ENCODE measurements at places on chromosomes 16 and 17. TPM values are rescaled to one million over a fixed set of nuclear protein-coding genes. Genes with fewer than 3 reads are reported as not detected.

USH1G gene
- polyA plus RNA-seq = 0.78 TPM

DNA sequence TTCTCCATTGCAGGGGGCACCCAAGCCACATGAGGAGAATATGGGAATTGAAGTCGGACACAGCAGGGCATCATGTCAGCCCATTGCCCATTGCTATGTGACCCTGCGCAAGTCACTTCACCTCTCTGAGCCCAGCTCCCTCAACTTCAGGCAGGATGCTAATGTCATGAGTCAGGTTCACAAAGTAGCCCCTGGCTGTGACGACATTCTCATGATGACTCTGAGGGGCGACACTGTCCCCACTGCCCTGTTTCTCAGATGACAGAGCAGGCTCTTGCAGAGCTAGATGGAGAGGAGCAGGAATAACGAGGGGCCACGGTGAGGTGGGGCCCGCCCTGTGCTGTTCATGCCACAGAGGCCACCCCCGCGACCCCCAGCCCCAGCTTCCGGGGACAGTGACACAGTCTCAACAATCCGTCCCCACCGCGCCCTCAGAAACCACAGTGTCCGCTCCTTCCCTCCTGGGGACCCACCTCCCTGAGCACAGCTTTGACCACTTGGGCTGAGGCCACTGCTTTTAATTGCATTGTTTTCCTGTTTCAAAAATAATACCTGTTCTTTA, 13.2 kb upstream of the ZNF469 start:
- no peak for DNase-seq

DNA sequence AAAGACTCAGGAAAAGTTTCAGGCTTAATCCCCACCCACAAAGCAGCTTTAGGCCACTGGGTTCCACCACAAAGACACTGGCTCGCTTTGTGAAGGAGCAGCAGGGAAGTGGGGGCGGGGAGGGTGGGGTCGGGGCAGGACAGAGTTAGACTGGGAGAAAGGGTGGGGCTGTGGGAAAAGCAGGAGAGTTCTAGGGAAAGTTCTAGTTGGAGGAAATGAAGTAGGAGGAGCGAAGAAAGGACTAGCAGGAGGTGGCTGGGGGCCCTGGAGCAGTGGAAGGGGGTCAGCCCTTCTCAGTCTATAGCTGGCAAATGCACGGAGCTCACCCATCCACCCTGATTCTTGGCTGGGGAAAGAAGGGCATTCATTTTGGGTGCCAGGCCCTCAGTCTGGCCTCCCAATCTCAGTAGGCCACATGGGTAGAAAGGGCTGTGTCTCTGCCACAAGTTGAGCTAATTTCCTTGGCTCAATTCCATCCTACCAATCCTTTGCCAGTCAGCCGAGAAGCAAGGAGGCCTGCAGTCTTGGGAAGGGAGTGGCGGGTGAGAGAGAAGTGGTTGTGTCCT, 4.6 kb downstream of the INPP5K start:
- no peak for DNase-seq

- DNase-seq = no peak
Observed at GRCh38 chr17:57106107-57106835, 21.2 kb downstream of the AKAP1 start.

DNA sequence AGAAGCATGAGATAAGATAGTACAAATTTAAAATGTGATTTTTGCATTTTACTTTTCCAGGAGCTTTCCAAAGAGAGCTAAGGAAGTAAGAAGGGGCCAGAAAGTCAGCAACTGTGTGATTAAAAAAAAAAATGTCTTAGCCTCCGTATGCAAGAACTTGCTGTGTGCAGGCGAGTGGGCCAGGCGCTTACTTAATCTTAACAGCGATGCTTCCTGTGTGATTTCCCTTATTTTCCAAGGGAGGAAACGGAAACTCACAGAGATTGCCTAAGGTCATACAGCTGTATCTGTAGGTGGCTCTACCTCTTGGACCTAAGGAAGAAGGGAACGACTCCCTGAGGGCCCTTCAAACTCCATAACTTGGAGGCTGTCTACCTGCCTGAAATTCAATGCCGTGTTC, 11.1 kb downstream of the HS3ST3B1 start:
- DNase-seq = no peak

DNA sequence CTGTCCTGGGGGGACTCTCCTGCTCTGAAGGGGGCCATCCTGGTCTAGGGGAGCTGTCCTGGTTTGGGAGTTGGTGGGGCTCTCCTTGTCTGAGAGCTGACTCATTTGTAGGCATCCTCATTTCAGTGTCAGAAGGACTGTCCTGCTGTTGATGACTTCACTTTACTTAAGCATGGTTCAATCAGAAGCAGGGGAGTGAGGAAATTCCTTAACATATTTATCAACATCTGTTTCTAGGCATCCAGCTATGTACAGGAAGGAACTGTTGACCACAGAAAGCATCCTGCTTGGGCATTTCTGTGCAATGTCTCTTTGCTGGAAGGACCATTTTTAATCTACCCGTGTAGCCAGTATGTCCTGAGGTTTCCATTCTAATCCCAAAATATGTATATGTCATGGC, 502.7 kb upstream of the HSBP1 start:
- no peak for DNase-seq

GRCh38 chr17:50117202-50118051, 12.5 kb downstream of the SAMD14 start:
- DNase-seq = no peak

DNA sequence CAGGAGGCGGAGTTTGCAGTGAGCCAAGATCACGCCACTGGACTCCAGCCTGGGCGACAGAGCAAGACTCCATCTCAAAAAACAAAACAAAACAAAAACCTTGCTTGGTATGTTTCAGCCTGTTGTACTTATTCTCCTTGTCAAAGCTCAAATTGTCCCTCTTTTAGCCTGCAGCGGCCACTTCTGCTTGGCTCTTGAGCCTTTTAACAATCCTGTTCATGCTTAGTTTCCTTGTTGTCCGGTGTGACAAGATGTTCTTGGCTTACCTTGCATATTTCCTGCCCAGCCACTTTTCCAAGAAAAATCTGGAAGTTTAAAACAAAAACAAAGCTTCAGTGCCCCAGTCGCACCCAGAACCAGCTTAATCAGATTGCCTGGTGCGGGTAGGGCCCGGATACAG, 81.0 kb downstream of the ABCC1 start:
- no peak for DNase-seq

DNA sequence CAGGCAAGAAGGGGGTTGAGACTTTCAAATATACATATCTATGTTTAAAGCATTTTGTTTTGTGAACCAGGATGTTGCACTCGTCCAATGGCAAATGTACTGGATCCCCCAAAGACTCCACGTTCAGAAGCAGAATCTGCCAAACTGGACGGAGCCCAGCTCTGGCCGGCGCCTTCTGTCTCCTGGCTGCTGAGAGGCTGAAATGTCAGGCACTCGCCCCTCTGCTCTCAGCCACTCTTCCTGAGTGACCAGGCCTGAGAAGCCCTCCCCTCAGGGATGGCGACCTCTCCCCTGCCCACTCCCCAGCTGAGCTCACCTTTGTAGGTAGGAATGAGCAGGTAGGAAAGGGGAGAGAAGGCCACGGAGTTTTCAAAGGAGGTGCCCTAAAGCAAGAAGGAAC, 187.5 kb upstream of the FOXF1 start:
- no peak for DNase-seq

- DNase-seq = no peak
Observed at GRCh38 chr16:5450409-5451104, 353.0 kb upstream of the EEF2KMT start.

GRCh38 chr17:32659419-32659842, 172.6 kb downstream of the CDK5R1 start:
- peak; percentile 45 for DNase-seq

DNA sequence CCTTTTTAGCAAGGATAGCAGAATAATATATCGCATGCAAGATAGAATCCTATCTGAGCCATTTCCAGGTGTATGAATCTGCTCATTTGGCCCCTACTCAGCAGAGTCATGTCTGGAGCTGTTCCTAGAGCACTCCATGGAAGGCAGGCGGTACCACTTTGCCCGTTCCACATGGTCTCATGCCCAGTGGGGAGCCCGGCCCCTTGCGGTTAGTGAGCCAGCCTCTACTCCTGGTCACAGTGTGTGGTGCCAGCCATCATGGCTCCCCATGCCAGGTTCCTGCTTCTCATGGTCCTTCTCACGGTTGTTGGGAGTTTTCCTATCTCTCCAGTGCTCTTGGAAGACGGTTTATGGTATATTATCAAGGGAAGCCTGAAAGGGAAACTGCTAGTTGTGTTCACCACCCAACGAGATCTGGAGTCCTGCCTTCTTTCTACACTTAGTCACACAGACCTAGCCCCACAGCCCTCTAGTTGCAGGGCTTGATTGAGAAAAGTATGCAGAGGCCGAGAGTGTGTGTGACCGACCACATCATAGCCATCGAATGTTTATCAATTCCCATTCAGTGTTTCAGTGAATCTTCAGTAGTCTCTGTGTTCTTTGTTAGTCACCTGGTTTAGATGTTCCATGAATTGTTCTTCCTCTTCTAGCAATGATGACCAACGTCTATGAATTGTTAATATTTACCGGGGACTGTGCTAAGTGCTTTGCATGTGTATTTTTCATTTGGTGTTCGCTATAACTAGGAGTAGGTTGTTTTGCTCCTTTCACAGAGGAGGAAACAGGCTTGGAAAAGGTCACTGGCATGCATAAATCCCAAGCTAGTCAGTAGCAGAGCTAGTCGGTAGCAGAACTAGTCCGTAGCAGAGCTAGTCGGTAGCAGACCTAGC, 9.6 kb downstream of the JPT2 start:
- no peak for DNase-seq

CCL22 gene
- 0.10 TPM for polyA plus RNA-seq

DNA sequence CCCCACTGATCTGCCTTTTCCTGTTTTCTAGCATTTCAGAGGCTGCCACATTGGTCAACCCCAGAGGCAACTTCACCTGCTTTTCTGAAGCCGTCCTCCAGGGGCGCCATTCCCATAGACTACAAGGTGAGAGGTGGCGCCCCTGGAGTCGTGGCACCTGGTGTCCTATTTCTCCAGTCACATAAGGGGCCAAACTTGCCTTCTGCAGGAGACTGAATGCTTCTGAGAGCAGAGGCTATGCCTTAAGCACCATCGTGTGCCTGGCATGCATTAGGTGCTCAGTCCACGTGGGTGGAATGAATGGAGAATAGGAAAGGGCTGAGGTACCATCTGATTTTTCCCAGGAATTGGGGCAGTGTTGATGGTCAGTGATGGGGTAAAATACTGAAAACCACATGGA, 164.8 kb downstream of the HAPSTR1 start:
- no peak for DNase-seq

RGS9 gene
- polyA plus RNA-seq = 14.5 TPM

- DNase-seq = no peak
Observed at GRCh38 chr17:2940352-2940751, 123.1 kb downstream of the OR1D5 start.

GRCh38 chr17:69678206-69678605, 263.7 kb downstream of the MAP2K6 start:
- DNase-seq = no peak

OR1A1 gene
- polyA plus RNA-seq = not detected

- no peak for DNase-seq
Observed at GRCh38 chr17:50638606-50638965, 3.9 kb downstream of the ABCC3 start.

MEFV gene
- 0.18 TPM for polyA plus RNA-seq

DNA sequence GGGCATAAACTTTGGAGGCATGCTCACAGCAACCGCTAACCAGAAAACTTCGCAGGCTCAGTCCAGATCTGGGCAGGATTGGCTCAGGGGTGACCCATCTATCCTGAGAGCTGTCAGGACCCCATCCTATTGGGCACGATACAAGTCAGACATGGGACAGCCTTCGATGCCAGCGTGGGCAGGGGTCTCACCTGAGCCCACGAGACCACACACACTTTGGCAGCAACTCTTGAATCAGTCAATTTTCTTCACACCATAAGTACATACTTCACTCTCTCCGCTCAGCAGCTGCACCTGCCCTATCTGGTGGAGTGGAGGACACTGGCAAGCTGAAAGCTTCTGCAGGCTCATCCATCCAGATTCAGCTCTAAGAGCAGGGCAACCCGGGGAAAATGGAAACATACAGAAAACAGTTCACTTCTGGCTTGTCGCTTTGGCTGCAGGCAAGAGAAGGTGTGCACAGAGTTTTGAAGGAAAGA, 48.3 kb downstream of the ZFHX3 start:
- DNase-seq = no peak

DNA sequence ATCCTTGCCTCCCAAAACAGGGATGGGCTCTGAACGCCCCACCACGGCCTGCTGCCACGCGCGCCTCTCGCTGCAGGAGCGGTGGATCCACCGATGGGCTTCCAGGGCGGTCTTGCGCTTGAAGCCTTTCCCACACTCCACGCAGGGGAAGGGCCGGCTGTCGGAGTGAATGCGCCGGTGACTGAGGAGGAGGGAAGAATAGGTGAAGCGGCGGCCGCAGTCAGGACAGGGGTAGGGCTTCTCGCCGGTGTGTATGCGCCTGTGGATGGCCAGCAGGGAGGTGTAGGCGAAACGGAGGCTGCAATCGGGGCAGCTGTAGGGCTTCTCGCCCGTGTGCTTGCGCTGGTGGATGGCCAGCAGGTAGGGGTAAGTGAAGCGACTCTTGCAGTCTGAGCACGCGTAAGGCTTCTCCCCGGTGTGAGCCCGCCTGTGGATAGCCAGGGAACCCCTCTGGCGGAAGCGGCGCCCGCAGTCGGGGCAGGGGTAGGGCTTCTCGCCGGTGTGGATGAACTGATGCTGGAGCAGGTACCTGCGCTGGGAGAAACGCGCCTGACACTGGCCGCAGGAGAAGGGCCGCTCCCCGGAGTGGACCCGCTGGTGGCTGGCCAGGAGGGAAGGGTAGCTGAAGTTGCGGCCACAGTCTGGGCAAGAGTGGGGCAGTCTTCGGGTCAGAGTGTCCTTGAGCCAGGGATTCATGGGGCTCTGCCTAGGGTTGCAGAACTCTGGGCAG, 2.7 kb downstream of the ZNF785 start:
- no peak for DNase-seq

KRT16 gene
- polyA plus RNA-seq = not detected

GRCh38 chr17:82871056-82871775, 31.4 kb upstream of the ZNF750 start:
- DNase-seq = no peak
